ENCODE measurements at places on chromosomes 11 and 22.

DNA sequence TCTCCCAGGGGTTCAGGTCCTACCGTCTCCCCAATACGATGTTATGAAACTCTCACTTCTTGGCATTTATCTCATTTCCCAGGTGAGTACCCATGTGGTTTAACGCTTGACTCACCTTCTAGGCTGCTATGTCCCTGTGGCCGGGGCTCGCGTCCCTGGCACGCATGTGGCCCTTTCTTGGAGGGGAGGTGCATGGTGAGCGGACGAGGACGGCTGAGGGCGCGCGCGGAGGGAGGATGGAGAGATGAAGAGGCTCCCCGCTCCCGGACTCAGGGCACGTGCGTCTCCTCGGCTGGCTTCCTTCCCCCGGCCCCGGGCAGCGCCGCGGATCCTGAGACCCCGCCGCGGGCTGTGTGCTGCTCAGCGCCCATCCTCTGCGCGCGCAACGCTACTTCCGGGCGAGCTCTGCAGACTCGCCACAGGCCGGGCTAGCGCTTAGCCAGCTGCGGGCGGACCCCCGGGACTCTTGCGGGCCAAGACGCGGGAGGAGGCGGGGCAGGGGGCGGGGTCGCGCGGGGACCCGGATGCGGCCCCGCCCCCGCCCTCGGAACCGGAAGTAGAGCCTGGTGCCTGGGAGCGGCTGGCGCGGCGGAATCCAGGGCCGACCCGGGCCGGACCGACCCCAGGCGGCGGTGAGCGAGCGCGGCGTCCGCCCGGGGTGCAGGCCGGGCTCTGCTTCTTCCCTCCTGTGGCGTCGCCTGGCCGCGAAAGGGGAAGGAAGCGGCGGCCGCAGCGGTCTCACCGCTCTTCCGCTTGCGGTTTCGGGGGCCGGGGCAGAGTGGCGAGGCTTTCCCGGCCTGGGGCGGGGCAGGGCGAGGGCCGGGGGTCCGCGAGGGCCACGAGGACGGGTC lies at the start of gene CTTN:
Gene CTTN (plus strand): TSS at position 547 of the 851 bp plus-strand sequence. CDS start 8,769 bp downstream, outside the sequence.
- peak; percentile 94 for DNase-seq

- no peak for DNase-seq
These were observed 635 bp downstream of the C11orf21 start for GRCh38 chr11:2300936-2301630.

DNA sequence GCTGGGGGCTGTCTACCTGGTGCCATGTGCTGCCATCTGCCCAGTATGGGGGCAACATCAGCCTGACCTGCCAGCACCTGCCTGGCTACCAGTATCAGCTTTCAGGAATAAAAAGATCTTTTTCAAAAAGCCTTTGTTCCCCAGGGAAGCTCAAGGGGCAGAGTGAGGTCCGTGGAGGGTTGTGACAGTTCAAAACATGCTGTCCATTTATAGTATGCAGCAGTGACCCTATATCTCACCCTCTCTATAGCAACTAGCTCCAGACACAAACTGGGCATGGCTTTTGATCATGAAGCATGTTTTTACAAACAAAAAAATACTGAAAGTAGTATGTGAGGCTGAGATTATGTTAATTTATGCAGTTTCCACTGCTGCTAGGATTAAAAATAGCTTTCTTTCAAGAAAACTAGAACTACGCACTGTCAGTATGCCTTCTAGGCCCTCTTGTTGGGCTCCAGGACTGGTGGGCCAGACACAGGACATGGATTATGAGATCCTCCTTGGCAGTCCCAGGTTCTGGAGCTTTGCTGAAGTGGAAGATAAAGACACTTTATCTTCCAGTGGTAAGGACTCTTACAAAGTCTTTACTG lies 23.4 kb downstream of the NAV2 start:
- DNase-seq, result no peak

DNA sequence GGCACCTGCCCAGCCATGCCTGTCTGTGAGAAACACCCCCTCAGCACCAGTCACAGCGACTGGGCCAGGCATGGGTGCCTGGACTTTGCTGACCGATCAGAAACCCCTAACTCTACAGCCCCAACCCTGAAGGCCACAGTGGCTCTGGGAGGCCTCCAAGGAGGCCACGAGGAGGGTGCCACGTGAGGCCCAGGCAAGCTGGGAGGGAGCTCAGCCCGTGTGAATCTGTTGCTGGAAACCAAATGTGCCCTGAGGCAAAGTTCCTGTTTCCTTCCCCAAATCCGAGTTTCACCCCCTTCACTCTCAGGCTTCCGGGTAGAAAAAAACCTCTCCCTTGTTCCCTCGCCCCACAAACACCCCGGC lies 1.3 kb downstream of the UNC93B1 start:
- DNase-seq, result no peak

DNA sequence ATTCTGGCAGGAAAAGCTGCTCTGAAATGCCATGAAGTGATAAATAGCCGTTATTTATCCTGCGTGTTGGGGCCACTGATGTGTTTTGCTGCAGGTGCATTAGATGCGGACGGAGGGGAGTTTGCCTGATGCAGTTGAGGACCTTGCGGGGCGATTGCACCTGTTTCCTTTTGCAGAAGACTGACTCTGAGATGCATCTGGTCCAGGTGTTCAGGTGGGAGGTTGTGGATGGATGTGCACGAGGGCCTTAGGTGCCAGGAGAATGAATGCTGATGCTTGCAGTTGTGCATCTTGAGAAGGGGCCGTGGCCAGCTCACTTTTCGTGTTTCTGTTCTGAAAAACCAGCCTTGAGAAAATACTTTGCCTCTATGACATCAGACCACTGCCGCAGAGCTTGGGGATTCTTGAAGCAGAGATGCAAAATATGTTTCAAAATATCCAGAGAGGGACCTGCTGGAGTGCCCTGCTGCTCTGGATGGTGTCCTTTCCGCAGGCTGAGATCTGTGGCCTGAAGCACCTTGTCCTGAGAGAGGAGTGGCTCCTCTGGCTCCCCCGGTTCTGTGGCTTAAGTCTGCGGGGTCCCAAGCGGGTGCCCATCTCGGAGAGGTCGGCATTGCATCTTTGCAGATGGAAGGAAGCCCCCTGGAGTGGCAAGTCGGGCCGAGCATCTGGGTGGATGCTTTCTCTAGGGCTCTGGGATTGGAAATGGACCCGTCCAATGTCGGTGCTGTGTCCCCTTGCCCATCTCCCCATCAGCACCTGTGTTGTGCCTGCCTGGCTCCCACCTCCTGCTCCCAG lies 1031.1 kb downstream of the TBC1D22A start:
- no peak for DNase-seq

GRCh38 chr11:33089776-33090175 lies 50.4 kb downstream of the TCP11L1 start:
- no peak for DNase-seq

DNA sequence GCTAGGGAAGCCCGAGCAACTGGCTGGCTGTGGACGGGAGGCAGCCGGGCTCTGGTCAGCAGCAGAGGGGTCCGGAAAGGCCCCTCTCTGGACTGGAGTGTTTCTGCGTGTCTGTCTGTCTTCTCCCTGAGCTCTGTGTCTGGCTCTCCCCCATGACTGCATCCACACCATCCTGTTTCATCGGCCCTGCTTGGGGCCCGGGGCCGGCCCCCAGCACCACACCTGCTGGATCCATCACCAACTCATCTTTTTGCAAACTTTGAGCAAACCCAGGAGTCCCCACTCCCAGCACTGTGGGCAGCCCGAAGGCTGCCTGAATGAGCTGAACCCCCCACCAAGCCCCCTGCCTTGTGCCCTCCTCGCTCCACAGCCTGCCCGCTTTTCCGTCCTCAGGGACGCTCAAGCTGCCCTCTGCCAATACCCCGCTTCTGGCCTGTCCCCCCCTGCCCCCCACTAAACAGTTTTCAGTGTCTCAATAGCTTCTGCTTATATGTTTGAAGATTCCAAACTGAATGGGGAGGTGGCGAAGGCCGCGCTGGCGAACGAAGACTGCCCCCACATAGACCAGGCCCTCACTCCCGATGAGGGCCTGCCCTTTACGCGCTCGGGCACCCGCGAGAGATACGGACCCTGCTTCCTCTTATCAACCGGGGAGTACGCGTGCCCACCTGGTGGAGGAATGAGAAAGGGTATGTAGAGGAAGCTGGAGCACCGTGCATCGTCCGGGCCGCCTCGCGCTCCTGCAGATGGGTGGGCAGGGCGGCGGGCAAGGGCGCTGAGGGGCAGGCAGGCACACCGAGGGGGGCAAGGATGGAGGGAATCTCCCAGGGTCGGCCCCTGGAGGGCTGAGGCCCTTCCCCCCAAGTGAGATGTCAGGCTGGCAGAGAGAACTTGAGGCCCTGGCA lies 44.6 kb downstream of the KCNC1 start:
- no peak for DNase-seq

DNA sequence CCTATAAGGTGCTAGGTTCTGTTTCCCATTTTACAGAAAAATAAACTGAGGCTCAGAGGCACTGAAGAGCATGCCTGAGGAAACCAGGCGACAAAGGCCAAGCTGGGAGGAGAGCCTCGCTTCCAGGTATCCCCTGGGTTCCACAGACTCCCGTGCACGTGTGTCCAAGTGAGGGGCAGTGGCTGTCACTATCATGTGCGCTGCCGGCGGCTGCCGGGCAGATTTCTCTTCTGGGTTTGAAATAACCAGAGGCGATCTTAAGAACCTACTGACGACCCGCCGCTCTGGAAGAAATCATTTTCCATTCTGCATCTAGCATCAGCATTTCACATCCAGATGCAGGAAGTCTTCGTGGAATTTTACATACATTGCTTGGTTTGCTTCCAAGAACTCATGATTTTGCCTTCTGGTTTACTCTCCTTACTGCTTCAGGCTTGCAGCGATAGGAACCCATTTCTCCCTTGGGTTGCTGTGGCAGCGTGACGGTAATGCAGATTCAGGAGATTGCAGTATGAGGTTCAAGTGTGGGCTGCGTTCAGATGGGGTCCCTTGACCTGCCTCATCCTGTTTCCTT lies 28.6 kb downstream of the ARHGAP8 start:
- no peak for DNase-seq

DNA sequence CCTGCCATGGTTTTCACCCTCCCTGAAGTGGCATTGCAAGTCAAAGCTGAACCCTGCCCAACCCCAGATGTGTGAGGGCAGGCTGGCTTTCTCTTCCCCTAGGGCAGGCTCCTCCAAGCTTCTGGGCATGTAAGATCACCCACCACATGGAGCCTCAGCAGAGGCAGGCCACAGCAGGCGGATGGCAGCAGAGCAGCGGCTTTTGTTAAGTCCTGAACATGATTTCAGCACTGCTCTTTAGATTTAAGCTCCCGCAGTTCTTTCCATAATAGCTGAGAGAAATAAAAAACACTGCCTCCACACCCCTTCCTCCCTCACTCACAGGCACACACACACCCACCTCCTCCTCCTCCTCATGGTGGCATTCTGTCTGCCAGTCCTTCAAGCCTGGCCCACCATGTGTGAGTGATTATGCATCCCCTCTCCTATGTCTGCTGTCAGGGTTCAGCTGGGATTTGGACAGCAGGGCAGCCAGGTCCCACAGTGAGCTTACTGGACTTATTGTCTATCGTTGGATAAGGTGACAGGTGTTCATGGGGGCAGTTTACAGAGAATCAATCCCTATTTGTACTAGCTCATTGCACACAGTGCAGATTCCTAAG lies 5.0 kb upstream of the NTM start:
- no peak for DNase-seq

GRCh38 chr11:102647430-102647829 lies 22.3 kb upstream of the MMP20 start:
- DNase-seq, result no peak

DNA sequence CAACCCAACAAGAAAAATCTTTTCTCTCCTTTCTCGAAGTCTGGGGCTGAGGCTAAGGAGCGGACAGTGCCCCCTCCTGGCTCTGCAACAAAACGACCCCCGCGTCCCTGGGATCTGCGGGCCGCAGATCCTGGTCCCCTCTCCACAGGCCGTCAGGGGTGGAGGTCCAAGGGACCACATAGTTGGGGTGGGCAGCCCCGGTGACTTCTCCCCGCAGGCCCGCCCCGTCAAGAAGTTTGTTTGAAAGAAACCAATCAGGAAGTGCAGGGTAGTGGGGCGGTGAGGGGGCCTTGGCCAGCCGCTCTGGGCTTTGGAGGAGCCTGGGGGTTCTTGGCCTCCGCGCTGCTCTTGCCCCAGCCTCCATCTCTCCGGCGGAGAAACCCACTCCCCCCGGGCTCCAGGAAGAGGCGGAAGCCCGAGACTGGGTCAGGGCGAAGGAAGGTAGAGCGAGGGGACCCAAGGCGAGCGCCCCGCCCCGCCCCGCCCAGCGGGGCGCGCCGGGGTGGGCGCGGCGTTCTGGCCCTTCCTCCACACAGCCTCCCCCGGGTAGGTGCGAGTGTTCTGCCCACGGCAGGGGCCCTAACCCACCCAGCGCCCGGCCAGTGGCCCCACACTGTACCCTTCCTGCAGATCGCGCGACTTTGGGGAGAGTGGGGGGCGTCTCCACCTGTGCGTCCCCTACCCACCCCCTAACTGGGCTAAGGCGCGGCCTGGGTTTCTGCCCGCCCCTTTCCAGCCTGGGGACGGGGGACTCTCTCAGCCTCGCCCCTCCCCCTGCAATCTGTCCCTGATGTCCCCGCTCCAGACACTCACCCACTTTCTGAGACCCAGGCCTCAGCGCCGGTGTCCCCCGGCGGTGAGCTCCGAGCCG lies 1.3 kb downstream of the TP53I11 start:
- DNase-seq, result peak; percentile 80

DNA sequence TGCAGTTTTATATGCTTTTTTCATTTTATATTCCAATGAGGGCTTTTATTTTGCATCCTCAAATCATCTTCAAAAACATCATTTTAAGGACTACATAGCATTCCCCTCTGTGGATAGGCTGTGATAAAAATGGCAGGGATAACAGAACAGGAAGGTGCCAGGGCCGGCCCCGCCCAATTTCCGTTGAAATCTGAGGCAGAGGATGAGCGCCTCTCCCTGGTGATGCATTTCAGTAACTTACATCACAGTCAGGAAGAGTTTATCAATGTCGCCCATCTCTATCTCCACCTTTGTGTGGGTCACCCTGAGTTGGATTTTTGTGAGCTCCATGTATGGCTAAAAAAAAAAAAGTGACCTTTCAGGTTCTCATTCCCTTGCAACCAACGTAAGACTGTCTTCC lies 201.6 kb downstream of the DSCAML1 start:
- DNase-seq, result no peak

- DNase-seq, result no peak
These were observed 15.3 kb downstream of the BPIFC start for GRCh38 chr22:32448980-32449379.

- no peak for DNase-seq
These were observed 21.8 kb downstream of the VPS37C start for GRCh38 chr11:61139387-61139786.

DNA sequence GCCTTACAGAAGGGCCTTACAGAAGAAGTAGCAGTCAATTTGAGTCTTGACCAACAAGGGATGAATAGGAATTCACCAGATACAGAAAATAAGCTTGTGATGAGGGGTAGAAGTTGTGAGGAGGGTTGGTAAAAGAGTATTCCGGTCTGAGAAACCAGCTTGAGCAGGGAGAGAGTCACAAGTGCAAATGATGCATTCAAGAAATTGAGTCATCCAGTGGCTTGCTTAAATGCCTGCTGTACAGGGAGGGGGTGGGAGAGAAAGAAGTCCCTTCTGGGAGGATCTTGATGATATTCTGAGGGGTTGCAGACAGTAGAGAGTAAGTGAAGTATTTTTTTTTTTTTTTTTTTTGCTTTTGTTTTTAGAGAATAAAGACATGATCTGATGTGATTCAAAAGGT lies 9.2 kb downstream of the CCKBR start:
- no peak for DNase-seq

All from ELF-1 (cell line).